NCI-H1048 (cell line): ENCODE measurements at places on chromosomes 16 and 17.

DNA sequence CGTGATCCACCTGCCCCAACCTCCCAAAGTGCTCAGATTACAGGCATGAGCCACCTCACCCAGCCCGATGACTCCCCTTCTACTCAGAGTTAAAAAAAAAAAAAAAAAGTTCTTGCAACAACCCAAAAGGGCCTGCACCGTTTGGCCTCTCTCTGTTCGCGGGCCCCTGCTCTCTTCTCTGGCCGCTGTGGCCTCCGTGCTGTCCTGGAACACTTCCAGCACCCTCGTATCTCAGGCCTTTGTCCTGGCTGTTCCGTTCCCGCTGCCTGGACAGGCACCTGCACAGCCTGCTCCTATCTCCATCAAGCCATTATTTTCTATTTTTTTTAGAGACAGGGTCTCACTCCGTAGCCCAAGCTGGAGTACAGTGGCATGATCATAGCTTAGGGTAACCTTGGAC, 10.8 kb downstream of the MYO1C start:
- no peak for DNase-seq

- no peak for DNase-seq
Observed at GRCh38 chr16:1357906-1358566, 6.3 kb downstream of the GNPTG start.

- peak; percentile 33 for DNase-seq
Observed at GRCh38 chr17:73191443-73192205, 1.2 kb upstream of the COG1 start.

GRCh38 chr17:57354673-57355072, 98.3 kb downstream of the MSI2 start:
- DNase-seq: no peak

DNA sequence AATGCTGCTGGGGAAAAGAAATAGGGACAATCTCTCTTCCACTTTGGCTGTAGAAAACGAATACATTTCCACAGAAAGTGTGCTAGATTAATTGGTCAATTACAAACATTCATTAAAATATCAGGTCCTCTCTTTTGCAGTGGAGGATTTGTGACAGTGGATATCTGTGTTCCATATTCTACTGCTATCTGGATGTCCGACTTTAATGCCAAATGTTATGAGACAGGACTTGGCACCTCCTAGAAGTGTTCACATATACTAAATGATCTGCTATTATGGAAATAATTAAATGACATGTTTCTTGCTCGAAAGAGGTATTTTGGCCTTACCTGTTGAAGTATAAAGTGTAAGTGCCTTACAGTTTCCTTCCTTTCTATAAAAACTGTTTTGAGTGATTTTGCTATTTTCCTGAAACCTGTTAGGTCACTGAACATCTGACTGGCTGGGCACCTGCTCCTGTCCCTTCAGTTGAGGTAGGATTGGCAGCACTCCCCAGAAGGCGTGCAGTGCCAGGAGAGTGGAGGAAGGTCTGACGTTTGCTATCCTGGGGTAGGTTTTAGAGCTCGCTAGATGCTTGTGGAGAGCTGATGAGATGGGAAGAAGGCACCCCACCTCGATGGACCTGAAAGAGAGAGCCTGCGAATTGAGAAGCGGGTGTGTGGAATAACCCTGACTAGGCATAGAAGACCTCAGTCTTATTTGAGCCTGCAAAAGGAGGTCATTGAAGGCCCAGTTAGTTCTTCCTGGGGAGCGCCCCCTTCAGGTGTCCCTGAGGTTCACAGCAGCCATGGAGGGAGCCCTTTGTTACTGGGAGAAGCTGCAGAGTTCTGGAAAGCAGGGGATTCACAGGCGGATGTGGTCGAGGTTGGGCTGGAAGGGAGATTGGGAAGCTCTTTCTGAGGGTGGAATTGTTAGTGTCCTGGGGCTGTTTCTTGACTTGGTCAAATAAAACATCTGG, 159.4 kb upstream of the ZNF267 start:
- no peak for DNase-seq

- DNase-seq: no peak
Observed at GRCh38 chr16:12539185-12539929, 264.3 kb downstream of the CPPED1 start.
